Right kidney (tissue), 9 donors: ENCODE measurements at places on chromosomes 3 and 15.

- DNase-seq = no peak
Measured at GRCh38 chr3:47645551-47645950, 66.9 kb upstream of the CSPG5 start.

- no peak for DNase-seq
Measured at GRCh38 chr3:57007521-57008460, 52.7 kb upstream of the SPATA12 start.

- no peak for DNase-seq
Measured at GRCh38 chr3:160474416-160474838, 24.8 kb upstream of the TRIM59 start.

- DNase-seq = no peak
Measured at GRCh38 chr15:67022587-67023105, 42.8 kb upstream of the SMAD3 start.

DNA sequence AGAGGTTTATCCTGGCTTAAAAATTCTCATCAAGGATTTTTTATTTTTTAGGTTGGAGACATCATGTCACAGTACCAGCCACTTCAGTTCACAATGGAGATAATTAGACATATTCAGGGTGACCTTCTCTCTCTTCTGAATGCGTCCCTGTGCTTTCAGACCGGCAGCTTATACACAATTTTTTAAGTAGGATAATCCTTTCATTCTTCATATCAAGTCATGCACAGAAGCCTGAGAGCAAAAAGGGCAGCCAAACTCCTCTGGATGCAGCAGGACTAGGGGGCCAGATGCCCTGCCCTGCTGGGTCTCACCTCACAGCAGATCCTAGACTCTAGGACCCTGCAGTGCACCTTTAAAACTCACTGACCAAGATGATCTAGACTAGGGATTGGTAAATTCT, 210.4 kb downstream of the ERC2 start:
- no peak for DNase-seq
